ENCODE measurements at places on chromosomes 5 and 9.
A peak's percentile ranks its signal among the peaks of the same experiment; 100 is the strongest.

- DNase-seq = no peak
Observed at GRCh38 chr9:8718121-8718725, 918.6 kb upstream of the DMAC1 start.

DNA sequence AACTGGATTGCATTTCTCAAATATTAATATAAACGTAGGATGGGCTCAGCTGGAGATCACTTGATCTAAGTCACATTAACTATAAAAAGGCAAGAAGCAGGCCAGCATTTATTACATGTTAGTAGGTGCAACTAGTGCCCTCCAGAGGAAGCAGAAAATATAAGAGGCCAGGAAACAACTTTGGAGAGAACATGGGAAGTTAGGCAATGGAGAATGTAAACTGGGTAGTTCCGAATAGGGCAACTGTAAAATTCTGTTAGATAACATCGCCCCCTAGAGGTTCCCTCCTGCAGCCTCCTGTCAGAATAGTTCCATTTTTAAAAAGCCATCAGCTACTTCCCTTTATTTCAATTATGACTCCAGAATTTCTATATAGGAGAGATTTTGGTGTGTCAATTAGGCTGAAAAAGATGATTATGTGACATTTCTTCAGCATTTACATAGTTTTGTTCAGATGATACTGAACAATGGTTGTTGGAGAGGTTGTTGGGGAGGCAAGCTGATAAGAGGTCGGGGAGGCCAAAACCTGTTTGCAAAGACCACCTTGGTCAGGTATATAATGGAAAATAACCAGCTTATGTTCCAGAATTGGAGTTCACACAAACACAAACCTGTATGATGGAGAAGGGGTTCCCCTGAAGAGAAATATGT is 22.4 kb downstream of the CCL28 start:
- DNase-seq = peak; percentile 90

- DNase-seq = no peak
Observed at GRCh38 chr9:130110596-130111021, 56.9 kb downstream of the GPR107 start.

DNA sequence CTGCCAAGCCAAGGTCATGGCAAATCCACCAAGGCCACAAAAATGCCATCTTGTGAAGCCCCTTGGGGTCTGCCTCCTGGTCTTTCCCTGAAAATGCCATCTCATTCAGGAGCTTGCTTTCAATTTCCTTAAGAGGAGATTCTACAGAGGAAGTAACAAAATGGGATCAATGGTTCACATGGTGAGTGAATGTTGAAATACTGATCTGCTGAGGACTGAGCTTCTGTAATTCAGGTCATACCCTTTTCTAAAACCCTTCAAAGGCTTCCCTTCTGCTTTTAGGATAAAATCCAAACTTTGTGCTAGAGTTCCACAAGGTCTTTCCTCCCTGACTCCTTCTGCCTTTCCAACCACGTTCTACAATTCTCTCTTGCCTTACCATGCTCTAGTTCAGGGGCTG is 24.7 kb upstream of the NR3C1 start:
- no peak for DNase-seq

GRCh38 chr9:119526698-119527097 is 157.5 kb upstream of the BRINP1 start:
- no peak for DNase-seq

- no peak for DNase-seq
Observed at GRCh38 chr9:83620841-83621636, 1.9 kb upstream of the IDNK start.

DNA sequence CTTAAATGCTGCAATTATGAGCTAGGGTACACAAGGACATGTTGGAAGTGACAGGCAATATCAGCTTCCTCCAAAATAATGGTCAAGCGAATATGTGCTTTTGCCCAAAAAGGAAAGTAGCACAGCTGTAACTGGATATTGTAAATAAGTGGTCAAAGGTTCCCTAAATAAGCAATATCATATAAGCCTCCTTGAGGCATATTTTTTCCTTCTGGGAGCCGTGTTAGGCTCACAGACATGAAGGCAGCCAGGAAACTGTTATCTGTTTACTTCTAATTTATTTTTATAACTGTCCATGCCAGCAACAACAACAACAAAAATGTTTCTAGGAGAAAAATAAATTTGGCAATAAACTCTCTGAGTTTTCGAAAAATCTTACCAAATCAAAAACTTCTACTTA is 648.3 kb downstream of the PDE4D start:
- no peak for DNase-seq

DNA sequence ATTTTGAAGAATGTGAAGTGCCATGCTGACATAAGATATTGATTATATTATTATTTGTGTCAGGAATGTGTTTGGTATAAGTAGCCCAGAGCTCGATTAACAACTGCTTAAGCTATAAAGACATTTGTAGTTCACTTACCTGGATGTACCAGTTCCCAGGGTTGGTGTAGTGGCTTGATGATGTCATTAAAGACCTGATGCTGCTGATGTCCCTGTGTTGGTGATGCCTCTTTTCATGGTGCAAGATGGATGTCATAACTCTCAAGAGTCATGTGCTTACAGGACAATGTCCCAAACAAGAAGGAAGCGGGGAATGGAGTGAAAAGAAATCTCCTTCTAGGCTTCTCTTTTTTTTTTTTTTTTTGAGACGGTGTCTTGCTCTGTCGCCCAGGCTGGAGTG is 11.5 kb upstream of the GDNF start:
- no peak for DNase-seq

Data from hippocampal formation (tissue), 2 donors.